ENCODE measurements at places on chromosomes 2 and 18.

DNA sequence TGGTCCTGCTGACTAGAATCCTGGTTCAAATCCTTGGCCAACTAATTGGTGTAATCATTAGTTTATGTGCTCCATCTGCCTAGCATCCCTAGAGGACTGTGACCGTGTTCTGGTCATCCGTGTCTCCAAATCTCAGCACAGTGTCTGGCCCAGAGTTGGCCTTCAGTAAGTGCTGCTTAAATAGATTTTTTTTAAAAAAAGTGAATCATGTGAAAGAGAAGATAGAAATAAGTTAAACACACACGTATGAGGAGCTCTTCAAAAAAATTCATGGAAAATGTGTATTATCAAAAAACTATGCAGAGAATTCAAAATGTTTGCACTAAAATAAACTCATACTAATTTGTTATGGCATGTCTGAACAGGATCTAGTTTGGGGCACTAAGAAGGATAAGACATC lies 129.3 kb upstream of the TLK1 start:
- DNase-seq: peak; percentile 65

DNA sequence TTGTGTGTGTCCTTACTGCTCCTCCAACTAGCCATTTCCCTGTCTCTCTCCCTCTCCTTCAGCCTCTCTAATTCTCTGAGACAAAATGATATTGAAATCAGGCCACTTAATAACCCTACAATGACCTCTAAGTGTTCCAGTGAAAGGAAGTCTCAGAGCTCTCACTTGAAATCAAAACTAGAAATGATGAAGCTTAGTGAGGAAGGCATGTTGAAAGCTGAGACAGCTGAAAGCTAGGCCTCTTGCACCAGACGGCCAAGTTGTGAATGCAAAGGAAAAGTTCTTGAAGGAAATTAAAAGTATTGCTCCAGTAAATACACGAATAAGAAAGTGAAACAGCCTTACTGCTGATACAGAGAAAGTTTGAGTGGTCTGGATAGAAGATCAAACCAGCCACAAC lies 72.9 kb downstream of the PRKCE start:
- no peak for DNase-seq

DNA sequence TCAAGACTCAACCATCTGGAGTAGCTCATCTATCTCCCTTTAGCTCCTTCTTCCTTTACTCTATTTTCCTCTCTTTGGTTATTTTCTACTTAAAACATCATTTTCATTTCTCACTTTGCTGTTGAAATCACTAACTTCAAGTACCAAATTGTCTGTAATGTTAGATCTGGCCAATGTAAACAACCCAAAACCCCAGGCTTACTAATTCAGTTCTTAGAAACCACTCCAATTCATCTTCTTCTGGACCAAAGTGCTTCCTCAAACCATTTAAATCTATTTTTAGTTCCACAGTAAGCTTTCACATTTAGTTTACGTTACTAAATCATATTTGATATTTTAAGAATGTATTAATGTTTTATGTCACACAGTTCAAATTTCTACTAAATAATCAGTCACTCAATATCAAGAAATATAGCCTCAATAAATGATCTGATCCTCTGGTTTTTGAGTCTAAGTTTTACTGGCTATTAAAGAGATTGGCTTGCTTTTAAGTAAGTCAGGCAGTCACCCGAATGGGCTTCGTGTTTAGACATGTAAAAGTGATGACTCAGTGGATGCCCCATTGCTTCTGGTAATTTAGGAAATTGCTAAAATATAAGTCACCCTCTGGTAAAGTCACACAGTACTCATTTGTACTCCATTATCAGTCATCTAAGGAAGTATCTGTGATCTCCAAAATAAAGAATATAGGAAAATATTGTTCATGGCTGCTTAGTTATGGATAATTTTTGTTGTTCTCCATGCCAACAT lies 527.2 kb upstream of the SOX11 start:
- DNase-seq: peak; percentile 80

DNA sequence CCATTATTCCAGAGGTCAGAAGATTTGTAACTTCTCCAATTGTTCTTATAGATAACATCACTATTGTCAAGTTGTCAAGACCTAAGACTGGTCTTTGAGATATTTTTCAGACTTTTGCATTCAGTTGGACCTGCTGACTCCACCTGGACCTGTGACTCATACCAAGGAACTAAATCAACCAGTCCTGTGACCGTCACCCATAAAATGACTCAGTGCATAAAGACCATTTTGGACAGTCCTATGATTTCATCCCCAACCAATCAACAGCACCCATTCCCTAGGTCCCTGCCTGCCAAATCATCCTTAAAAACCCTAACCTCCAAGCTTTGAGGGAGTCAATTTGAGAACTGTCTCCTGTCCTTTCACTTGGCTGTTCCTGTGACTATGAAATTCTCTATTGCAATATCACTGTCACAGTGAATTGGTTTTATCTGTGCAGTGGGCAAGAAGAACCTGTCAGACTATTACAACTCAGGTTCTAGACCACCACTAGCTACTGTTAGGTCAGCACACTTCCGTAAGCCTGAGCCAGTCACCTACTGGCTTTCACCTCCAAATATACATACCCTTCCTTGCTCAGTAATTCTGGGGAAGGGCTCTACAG lies 17.1 kb downstream of the DPP4 start:
- no peak for DNase-seq

DNA sequence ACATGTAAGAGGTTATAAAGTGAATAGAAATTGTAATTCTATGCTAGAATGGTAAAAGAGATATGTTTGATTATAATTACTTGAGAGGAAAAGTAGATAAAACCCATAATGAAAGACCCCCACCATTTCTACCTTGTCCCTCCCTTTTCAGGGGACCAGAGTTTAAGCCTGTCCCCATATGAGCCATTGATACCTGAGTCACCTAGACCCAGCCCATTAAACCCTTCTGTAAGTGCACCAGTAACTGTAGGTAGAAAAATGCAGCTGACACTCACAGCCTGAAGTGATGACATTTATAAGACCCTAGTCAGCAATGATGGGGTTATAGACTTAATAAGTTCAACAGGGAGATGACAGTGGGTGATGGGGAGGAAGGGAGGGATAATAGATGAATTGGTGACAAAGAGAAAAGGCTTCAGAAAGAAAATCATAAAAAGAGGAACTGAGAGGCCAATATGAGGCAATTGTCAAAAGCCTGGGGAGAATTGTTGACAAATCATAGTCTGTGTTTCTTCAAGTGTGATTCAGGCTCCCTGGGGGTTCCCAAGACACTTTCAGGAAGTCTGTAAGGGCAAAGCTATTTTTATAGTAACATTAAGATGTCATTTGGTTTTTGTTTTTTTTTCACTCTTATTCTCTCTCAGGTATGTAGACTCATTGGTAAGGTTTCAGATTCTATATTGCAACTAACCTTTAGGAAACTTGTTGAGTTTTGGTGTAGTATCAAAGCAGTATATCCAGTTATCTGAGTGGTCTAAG lies 544.2 kb downstream of the SATB2 start:
- DNase-seq: peak; percentile 16

- DNase-seq: peak; percentile 82
Measured at GRCh38 chr2:68284896-68285295, 32.6 kb upstream of the PPP3R1 start.

DNA sequence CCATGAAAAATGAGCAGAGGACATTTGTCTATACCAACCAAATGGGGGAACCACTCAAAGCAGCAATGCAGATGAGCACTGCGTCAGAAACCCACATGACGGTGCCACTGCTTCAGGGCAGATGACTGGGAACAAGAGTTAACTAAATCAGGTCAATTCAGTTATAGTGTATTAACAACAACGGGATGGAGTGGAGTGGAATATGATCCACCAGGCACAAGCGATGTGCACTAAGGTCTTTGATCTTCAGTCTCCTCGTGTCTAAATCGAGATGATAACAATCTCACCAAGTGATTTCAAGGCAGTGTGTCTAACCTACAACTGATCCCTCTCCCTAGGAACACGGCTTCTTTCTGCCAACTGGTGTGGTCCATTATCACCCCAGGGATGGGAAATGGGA lies 269.0 kb downstream of the RAD51AP2 start:
- DNase-seq: no peak

- no peak for DNase-seq
Measured at GRCh38 chr2:48424866-48425265, 105.1 kb upstream of the STON1 start.

DNA sequence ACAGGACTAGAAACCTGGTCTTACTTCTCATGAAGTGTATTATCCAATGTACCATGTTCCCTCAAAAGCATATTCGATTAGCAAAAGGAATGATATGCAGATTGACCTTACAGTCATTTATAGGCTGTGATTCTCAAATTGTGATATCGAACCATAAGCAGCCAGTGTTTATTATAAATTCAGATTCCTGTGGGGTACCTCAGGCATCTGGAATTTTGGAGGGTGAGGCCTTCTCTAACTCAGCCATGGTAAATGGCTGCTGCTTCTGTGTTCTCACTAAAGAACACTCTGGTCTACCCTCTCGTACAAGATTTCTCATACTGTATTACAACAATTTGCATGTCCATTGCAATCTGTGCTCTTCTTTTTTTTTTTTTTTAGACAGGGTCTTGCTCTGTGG lies 84.5 kb downstream of the PRPF40A start:
- peak; percentile 38 for DNase-seq

DNA sequence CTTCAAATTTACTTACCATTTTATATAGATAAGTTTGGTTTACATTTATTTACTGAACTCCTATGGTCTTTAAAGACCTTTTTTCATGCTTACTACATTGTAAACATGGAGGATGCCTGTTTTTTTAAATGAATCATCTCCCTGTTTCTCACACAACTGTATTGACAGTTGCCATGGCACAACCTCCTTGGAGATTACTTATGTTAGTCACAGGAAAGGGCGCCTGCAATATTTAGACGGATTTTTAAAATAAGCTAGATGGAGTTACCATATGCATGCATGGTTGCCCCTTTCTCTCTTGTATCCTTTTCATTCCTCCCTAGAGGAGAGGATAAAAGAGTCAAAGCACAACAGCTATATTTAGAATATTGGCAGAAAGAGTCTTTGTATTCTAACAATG lies 34.8 kb upstream of the CCDC102B start:
- DNase-seq: peak; percentile 36

- DNase-seq: no peak
Measured at GRCh38 chr2:241905716-241906377, 36.3 kb downstream of the RTP5 start.

Data from EH (cell line).